ENCODE measurements at places on chromosomes 7 and 10. TPM values are rescaled to one million over a fixed set of nuclear protein-coding genes. Genes with fewer than 3 reads are reported as not detected.

- DNase-seq: no peak
Observed at GRCh38 chr10:88870089-88870488, 10.0 kb upstream of the STAMBPL1 start.

DNA sequence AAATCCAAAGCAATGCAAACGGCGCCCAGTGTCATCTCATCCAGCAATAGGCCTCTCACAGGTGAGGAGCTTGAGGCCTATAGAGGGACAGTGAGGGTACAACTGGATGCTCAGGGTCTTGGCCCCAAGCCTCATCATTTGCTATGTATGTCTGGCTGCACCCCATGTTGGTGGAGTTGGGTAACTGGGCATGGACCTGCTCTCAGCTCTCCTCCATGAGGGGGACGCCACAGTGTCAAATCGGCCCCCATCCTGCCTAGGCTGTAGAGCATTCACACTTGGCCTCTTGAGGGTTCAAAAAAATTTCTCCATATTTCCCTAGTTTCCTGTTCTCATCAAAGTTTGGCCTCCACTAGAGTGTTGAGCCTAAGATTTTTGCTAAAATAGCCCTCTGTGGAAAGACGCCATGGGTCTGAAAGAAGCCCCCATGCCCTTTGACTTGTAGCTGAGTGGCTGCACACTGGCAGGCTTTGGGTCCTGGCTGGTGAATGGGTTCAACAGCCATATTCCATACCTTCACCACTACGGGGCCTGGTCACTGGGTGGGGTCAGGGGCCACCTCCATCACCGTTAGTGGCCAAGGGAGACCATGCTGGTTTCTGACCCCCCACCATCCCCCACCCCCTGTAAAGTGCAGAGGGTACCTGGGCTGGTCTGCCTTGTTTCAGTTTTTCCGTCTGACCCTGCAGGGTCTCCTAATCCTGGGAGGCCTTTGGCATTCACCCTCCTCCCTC is 132.3 kb upstream of the TBX20 start:
- DNase-seq: no peak

GRCh38 chr10:32175629-32176028 is 119.4 kb upstream of the KIF5B start:
- peak; percentile 43 for DNase-seq

GRCh38 chr10:131629026-131629770 is 271.6 kb upstream of the PPP2R2D start:
- DNase-seq: no peak

GRCh38 chr7:24836084-24836483 is 78.8 kb upstream of the GSDME start:
- no peak for DNase-seq

- DNase-seq: no peak
Observed at GRCh38 chr7:95899919-95900513, 127.7 kb downstream of the DYNC1I1 start.

DNA sequence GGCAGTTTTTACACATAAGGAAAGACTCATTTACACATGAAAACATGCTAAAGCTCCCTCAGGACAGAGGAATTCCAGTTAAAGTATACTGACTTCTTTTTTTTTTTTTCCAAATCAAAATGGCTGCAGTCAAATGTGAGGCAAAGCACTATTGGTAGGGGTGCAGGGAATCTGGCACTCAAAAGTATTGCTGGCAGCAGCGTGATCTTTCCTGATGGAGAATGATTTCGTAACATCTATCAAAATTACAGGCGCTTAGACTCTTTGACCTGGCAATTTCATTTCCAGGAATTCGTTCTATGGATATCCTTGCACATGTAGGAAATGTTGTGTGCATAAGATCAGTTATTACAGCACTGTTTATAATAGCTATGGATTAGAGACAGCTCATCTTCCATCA is 65.7 kb downstream of the VSTM4 start:
- no peak for DNase-seq

- no peak for DNase-seq
Observed at GRCh38 chr7:102469972-102470825, 5.4 kb downstream of the LRWD1 start.

- DNase-seq: peak; percentile 36
Observed at GRCh38 chr7:30285536-30286284, 1.3 kb downstream of the ZNRF2 start.

DNA sequence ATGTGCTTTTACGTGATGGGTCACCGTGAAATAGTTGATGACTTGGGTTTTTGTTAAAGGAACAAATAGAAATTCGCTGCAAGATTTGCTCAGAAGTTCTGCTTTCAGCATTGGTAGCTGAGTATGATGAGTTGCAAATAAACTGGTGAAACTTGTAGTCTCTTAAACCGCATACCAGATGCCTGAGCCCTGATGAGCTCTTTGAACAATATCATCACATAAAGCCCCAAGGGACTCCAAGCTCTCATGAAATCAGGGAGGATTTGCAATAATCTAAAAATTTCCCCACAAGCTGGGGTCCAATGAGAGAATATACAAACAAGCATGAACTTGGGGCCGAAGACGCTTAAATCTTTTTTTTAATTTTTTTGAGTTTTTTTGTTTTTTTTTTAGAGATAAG is 312.4 kb downstream of the CALN1 start:
- no peak for DNase-seq

DNA sequence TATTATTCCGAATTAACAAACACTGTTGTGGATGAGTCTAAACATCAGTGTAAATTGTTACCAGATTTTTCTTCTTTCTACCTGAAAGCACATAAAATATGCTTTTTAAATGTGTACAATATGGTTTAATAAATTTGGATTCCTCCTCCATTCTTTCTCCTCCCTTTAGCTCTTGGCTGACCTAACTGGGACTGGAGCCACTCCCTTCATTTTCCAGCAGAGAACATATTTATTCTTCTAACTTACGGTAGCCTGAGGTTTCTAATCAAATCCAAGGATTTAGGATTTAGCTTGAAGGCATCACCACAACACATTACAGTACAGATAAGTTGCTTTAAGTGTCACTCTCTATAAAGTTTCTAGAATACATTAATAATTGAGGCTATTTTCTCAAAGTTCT is 88.2 kb upstream of the SEMA3C start:
- DNase-seq: no peak

DNA sequence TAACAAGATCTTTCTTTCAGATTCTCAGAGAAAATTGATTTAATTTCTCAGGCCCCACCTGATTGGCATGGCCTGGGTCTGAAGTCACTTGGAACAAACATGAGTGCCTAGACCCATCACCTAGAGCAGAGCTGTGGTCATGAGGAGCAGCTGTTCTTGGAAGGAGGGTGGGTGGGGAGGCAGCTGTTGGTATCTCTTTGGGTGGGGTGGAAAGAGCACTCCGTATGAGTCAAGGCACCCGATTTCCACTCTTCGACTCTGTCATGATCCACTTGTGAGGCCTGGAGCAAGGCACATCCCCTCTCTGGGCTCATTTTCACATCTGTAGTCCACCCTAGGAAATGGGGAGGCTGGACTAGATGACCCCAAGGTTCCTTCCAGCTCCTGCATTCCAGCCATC is 156.7 kb downstream of the C10orf105 start:
- no peak for DNase-seq

DNA sequence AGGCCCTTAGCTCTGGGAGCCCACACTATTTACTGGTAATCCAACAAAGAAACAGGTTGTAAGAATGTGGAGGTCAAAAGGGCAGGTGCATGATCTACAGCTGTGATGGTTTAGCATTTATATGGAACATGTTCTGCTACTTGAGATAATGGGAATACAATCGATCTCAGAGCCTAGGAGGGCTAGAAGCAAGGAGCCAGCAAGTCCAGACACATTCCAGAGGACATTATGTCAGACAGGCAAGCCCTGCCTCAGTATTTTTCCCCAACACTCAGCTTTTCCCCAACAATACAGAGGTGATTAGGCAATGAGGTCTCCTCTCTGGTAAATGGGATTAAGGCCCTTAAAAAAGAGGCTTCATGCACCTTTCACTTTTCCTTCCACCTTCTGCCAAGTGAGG is 21.4 kb upstream of the GNAT3 start:
- no peak for DNase-seq

GRCh38 chr7:142626420-142627035 is 122.7 kb upstream of the PRSS1 start:
- DNase-seq: no peak

- no peak for DNase-seq
Observed at GRCh38 chr7:69002416-69002815, 595.9 kb upstream of the AUTS2 start.

- DNase-seq: no peak
Observed at GRCh38 chr10:124450012-124450782, at the start of gene NKX1-2. TSS of gene NKX1-2 (minus strand) at chr10:124450035. CDS start at chr10:124449943, 92 bp downstream.

DNA sequence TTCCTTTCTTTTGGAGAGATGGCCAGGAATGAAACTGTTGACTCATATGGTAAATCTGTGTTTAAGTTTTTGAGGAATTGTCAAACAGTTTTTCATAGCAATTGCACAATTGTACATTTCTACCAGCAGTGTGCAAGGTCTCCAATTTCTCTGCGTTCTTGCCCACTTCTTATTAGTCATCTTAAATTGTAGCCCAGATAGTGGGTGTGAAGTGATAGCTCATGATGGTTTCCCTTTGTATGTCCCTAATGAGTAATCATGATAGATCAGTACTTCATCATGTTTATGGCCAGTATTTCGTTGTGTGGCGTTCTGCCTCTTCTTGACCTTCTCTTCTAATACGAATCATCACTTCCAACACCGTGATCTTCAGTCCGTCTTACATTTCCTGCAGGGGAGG is 136.3 kb downstream of the DOCK1 start:
- no peak for DNase-seq

- peak; percentile 37 for DNase-seq
Observed at GRCh38 chr10:43249962-43250614, 16.8 kb downstream of the RASGEF1A start.

GRCh38 chr7:19079066-19079465 is 38.4 kb downstream of the TWIST1 start:
- peak; percentile 20 for DNase-seq

DNA sequence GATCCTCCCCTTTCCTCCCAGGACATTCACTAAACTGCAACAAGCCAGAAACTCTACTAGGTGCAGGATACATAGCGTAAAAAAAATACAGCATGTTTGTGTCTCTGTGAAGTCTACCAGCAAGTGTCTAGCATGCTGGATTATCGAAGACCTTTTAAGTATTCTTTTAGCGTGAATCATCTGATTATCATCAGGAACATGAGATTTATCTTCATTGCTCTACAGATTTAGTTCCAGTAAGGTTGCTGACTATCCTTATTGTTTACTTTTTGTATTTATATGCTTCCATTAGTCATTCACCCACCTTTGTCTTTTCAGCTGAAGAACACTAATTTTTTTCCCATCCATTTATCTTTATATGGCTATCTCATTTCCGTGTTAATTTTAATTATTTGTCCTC is 62.8 kb downstream of the PDZD8 start:
- no peak for DNase-seq

GRCh38 chr10:103203466-103203865 is 10.4 kb upstream of the NT5C2 start:
- DNase-seq: no peak

- peak; percentile 65 for DNase-seq
Observed at GRCh38 chr7:24216576-24217125, 67.3 kb upstream of the NPY start.

TCF7L2 gene
- 14.8 TPM for total RNA-seq

ATG9B gene
- 13.7 TPM for total RNA-seq

MOGAT3 gene
- not detected for total RNA-seq

ASZ1 gene
- total RNA-seq: not detected

SYNPO2L gene
- 0.76 TPM for total RNA-seq

CRYGN gene
- 1.2 TPM for total RNA-seq

RAMP3 gene
- not detected for total RNA-seq

SLC18A3 gene
- not detected for total RNA-seq

All from PC-9 (cell line).